T-helper 2 cell (primary cell): ENCODE measurements at places on chromosomes 3 and 15.

- DNase-seq, result no peak
Observed at GRCh38 chr3:73652896-73653295, 28.2 kb upstream of the PDZRN3 start.

- no peak for DNase-seq
Observed at GRCh38 chr3:25335356-25335755, 92.7 kb upstream of the RARB start.

- DNase-seq, result no peak
Observed at GRCh38 chr15:101056366-101057334, 137.5 kb downstream of the LRRK1 start.

DNA sequence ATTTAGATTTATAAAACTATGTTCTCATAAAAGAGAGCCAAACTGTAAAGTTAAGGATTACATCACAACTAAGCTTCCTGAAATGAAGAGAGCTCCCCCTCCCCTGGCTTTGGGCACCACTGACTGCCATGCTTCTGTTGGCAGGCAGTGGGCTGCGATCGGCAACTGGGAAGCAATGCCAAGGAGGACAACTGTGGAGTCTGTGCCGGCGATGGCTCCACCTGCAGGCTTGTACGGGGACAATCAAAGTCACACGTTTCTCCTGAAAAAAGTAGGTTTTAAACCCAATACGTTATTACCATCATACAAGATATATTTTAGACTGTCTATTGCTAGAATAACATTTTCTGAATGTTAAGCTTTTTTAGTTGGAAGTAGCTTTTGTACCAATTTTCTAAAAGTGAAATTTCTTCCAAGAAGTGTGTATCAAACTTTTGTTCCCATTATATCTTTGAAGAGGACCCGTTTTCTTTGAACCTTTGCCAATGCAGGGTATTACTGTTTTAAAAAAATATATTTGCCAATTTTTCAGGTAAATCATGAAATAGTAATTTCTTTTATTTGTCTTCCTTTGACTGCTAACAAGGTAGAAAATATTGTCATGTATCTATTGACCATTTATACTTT lies 184.1 kb downstream of the ADAMTSL3 start:
- no peak for DNase-seq

GRCh38 chr15:52292780-52293392 lies 2.7 kb downstream of the MYO5C start:
- DNase-seq, result no peak

- DNase-seq, result no peak
Observed at GRCh38 chr15:73371812-73372211, 3.1 kb upstream of the HCN4 start.

- DNase-seq, result no peak
Observed at GRCh38 chr3:191356631-191357439, 26.5 kb upstream of the UTS2B start.
